ENCODE measurements at places on chromosomes 6 and 20.

GRCh38 chr6:51855310-51856082, 231.9 kb downstream of the PKHD1 start:
- no peak for DNase-seq

DNA sequence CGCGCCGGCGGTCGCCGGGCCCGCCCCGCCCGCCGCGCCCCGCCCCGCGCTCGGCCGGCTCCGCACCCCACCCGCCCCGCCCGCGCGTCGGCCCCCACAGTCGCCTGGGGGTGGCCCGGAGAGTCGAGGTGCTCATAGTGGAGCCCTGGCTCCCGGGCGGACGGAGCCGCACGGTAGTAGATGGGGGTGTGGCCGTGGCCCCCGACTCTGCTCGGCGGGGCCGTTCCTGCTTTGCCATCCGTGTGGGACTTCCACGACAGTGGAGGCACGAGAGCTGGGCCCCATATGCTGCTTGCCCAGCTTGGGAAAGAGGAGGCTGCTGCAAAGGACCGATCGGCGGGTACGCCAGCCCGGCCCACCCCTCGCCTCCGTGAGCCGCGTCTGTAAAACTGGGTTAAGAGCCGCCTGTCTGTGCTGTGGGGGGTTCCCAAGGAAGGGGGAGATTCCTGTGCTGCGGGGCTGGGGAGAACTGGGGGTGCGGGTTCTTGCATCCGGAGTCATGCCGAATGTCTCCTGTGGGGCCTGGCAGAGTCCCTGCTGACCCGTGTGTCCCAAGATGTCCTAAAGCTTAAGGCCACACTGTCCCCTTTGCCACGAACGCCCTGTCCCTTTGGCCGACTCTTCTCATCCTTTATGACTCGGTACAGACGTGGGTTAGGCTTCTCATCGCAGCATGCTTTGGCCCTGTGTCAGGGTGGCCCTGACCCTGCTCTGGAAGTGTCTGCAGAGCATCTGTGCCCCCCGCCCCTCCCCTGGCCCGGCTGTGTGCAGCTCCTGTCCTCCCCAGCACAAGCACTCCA, at the start of gene OPRL1:
OPRL1 (plus strand) TSS at position 70 of the 800 bp plus-strand sequence. CDS start 12,639 bp downstream, outside the sequence.
- no peak for DNase-seq

DNA sequence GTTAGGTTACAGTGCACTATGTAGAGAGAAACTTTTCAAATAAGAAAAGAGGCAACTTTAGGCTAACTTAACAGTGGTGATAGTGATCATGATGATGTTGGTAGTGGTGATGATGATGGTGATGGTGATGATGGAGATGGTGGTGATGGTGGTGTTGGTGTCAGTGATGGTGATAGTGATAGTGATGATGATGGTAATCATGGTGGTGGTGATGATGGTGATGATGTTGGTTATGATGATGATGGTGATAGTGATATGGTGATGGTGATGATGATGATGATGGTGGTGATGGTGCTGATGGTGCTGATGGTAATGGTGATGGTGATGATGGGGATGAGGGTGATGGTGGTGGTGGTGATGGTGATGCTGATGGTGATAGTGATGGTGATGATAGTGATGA, 107.4 kb downstream of the DLL1 start:
- DNase-seq: no peak

- no peak for DNase-seq
Measured at GRCh38 chr6:46925563-46926253, 4.0 kb upstream of the ADGRF5 start.

- peak; percentile 44 for DNase-seq
Measured at GRCh38 chr6:125316621-125317020, 14.9 kb upstream of the HDDC2 start.

DNA sequence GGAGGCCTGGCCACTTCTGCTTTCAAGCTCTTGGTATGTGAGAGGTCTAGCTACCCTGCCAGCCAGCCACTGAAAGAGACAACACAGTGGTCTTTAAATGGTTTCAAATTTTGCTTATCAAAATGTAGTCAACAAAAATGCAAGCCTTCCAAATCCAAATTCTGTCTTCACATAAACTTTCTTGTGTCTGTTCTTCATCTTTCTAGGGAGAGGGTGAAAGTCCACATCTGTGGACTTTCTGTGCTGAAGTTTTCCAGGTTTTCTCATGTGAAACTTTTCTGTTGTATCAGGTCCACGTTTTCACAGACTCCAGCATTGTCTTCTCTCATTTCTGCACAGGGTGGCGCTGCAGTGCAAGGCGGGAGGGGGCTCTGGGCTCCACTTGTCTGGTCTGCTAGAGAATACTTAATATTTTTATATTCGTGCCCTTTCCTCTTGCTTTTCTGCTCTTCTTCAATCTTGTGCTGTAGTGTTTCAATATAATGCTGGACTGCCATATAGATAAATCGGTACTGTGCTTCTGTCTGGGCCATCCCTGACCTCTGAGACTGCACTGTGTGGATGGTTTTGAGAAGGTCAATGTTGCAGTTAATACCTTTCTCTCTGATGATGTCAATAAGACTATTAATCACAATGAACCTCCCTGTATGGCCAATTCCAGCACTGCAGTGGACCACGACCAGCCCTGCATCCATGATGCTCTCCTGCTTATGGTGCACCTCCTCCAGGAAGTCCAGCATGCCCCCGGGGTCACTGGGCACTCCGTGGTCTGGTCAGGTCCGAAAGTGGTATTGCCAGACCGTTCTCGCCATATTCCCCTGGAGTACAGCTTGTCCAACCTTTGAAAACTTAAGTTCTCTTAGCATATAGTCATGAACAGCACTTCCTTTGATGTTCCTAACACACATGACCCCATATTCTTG, 161.6 kb upstream of the TNFAIP3 start:
- peak; percentile 19 for DNase-seq

GRCh38 chr6:87465051-87465450, 7.7 kb upstream of the SLC35A1 start:
- DNase-seq: no peak

DNA sequence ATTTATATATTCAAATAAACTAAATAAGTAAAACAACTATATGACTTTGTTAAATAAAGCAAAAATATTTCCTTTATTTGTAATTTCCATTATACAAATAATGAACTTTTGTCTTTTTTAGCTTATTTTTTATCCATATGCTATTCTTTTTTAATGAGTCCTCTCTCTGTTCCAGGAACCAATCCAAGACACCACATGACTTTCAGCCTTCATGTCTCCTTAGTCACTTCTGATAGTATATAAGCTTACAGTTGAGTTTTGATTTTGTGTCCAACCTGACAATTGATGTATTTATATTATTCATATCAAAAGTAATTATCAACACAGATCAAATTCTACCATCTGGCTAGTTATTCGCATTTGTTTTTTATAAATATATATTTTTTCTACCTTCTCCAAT, 582.3 kb upstream of the GJE1 start:
- no peak for DNase-seq

DNA sequence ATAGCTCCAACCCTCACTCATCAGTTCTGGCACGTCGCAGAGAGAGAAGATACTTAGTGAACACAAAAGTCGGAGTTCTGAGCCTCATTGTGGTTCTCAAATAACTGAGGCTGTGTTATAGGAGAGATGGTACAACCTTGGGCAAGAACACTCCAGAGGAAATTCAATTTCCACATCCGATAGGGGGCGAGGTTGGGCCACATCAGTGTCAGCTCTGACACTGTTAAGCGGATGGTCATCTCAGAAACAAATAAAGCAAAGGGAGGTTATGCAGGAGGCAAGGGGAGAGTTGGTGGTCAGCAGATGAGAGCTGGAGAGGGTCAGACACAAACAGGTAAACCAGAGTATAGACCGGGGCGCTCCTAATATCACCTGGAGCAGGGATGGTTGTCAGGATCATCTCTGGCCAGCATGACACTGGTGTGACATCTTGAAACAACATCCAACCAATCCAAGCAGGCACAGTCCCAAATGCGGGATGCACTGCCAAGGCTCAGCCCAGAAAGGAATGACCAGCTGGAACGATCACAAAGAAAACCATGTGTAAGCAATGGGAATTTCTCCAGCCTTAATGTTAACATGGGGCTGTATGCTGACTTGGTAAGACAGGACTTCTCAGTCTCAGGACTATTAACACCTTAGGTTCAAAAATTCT, 331.8 kb downstream of the HACE1 start:
- peak; percentile 80 for DNase-seq

- DNase-seq: no peak
Measured at GRCh38 chr6:37952027-37952426, 132.5 kb downstream of the ZFAND3 start.

DNA sequence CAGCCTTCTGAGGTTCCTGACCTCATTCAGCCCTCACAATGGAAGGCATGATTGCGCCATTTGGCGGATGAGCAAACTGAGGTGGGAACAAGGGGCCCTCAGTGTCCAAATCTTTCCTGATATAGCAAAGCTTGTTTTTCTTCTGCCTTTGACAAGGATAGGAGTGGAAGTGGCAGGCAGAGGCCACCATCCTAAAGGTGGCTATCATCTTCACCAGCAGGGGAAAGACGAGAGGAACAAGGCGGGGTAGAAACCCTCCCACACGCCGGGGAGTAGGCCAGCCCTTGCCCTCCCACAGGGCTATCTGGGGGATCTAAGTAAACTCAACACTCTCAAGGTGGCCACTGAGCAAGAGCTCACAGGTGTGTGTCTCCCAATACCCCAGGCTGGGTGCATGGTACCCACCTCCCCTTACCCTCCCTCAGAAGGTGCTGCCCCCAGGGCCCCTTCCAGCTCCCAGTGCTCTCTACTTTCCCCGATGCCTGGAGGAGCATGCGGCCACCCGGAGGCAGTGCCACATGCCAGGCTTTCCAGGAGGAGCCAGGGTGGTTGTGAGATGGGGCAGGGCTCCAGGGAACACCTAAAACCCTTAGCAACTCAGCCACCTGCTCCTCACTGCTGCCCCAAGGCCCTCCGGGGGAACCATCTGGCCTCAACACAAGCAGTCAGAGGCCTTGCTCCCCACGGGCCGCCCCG, 11.2 kb downstream of the SPDEF start:
- DNase-seq: peak; percentile 37

DNA sequence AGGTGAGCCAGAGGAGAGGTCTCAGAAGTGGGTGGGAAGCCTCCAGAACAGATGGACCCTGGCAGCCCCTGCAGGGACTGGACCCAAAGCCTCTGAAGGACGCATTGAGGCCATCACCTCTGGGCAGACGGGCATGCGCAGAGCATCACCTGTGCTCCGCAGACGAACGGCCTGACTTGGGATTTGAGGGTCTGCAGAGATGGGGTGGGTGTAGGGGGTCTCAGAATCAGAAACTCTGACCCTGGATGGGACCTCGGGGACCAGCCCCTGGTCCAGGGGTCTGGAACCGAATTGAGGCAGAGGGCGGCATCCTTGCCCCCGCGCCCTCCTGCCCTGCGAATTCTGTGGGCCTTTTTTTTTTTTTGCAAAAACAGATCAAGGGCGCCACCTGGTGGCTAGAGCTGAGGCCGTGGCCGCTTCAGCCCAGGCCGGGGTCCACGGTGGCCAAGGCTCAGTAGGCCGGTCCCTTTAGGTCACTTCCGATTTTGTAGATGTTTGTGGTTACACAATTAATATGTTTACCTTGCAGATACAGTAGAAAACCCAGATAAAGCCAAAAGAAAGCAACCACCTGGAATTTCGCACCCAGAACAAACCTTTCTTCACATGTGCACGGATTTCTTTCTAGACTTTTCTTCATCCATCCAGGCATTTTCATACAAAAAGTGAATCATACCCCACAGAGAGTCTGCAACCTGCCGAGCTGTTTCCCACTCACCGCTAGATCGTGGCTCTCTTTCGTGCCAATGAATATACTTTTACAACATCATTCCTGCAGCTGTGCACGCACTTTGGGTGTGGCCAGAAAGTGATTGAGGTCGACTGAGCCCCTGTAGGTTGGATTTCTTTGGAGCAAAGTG, 25.9 kb downstream of the ZBP1 start:
- DNase-seq: no peak

DNA sequence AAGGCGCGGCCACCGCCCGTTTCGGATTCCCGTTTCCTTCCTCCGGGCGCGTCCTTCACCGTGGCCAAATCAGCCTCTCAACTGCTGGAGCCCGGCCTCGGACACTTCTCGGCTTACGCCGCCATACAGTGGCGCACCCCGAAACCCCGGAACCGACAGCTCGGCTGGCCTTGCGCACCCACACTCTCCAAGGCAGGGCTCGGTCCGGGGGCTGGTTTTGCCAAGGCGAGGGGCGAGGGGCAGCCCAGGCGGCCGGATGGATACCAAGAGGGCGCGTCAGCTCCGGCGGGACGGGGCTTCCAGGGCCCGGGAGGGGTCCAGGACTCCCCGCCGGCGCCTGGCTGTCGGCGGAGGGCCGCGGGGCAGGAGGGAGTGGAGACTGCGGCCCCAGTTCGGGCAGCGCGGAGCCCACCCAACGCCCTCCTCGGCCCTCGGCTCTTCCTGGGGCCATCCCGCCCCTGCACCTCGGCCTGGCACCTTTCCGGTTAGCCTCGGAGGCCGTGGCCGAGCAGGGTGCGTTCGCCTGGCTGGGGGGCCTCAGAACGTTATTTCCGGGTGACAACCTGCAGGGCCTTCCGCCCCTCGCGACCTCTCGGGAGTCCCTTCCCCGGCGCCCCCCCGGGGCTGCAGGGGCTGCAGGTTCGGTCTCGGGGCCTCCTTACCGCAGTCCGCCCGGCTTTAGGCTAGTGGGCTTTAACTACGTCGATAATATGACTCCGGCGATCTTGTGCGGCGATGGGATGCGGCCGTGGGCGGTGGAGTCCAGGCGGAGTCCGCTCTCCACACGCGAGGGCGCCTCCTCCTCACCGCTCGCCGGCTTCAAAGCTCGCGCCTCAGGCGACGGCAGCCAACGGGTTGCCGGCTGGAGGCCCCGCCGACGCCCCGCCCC, 697 bp upstream of the CEP43 start:
- no peak for DNase-seq

- no peak for DNase-seq
Measured at GRCh38 chr6:20572940-20573339, 38.7 kb downstream of the CDKAL1 start.

DNA sequence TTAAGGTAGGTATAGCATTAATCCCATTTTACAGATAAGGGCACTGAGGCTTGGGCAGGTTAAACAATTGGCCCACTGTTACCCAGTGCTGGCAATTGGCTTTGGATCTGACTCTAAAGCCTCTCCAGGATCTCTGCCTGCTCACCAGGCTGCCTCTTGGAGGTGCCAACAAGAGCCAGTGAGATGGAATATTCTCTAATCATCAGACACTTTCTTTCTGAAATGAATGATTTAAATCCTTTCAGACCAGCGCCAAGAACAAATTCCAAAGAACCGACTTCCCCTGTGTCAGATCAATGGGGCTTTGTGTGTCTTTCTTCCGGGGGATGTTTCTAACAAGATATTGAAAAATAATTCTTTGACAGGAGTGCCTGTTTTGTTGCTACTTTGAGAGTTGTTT, 23.6 kb downstream of the CYP39A1 start:
- no peak for DNase-seq

- no peak for DNase-seq
Measured at GRCh38 chr6:132515386-132515785, 2.5 kb upstream of the STX7 start.

GRCh38 chr6:139152892-139153271, 18.0 kb downstream of the HECA start:
- DNase-seq: no peak

GRCh38 chr6:21381331-21381963, 212.1 kb upstream of the SOX4 start:
- no peak for DNase-seq
